CD4-positive, alpha-beta T cell treated with Interleukin-4 for 1 hour (primary cell): ENCODE measurements at places on chromosomes 11 and 22.
A peak's percentile ranks its signal among the peaks of the same experiment; 100 is the strongest.

DNA sequence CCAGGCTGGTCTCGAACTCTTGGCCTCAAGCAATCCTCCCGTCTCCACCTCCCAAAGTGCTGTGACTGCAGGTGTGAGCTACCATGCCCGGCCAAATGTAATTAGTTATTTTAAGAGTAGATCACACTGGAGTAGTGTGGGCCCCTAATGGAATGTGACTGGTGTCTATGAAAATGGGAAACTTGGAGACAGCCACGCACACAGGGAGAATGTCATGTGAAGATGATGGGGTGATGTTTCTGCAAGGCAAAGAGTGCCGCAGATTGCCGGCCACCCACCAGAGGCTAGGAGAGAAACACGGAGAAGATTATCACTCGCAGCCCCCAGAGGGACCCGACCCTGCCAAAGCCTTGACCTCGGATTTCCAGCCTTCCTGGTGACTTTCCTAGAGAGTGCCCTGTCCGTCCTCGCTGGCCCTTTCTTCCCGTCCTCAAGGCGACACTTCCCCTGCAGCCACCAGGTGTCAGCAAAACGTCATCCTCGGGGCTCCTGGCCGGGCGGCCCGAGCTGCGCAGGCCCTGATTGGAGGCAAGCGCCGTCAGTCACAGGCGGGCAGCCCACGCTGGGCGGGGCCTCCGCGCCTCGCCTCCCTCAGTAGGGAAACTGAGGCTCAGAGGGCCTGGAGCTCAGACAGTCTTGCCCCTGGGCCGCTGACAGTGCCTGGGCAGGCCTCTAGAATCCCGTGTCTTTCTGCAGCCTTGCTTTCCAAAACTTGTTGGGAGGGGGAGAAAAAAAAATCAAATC lies 16.3 kb downstream of the CRYBB2 start:
- DNase-seq, result peak; percentile 48

DNA sequence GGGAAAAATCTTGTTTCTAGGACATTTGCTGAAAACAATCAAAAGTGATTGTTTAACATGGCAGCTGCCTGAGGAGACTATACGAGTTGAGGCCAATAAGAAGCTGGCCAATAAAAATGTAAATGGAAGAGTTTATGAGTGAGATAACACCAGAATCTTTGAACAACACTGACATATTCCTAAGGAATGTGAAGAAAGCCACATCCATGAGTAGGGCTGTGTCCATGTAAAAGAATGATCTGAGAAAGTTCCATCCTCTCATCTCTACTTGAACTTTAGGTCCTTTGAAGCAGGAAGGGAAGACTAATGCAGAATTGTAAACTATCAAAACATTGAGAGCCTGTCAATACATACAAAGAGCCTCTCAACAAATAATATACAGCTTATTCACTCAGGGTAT lies 6.9 kb upstream of the CHORDC1 start:
- DNase-seq, result no peak

GRCh38 chr11:73236205-73236765 lies 18.2 kb downstream of the P2RY2 start:
- DNase-seq, result no peak

- DNase-seq, result no peak
Observed at GRCh38 chr11:128553662-128554362, 33.5 kb downstream of the ETS1 start.

DNA sequence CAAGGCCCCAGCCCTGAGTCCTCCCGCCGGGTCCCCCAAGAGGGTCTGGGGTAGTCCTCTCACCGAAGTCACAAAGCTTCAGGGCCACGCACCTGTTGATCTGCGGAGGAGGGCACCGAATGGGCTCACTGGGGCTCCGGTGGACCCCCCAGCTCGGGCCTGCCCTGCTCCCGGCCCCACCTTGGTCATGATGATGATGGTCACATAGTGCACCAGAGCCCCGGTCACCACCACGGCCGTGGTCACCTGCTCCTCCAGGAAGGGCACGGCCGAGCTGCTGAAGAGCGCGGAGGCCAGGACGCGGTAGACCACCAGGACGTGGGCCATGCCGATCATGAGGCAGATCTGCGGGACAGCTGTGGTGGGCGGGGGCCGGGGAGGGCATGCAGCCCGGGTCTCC lies 13.5 kb upstream of the SIGIRR start:
- no peak for DNase-seq

- peak; percentile 53 for DNase-seq
Observed at GRCh38 chr11:1863352-1864216, 10.7 kb downstream of the LSP1 start.

GRCh38 chr11:10770626-10771254 lies 19.7 kb downstream of the CTR9 start:
- DNase-seq, result peak; percentile 23
